Stimulated activated CD8-positive, alpha-beta memory T cell treated with anti-CD3 and anti-CD28 coated beads, Interleukin-12 subunit alpha, Interleukin-12 subunit beta, amount 100 ng/mL, for 1 hour (primary cell): ENCODE measurements at places on chromosomes 4 and X.

DNA sequence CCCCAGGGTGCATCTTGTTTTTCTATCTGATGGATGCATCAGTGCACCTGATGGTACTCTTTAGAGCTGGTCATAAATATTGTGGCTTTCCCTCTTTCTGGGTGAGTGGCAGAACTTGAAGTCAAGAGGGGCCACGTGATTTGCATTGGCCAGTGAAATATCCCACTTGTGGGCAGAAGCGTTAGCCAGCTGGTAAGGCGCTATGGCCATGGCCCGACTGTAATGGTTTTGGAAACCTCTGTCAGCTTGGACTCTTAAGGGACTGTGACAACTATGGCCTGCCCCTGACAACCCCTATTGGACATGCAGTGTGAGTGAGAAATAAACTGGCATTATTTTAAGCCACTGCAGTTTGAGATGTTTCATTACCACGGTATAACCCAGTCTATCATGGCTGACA lies 72.8 kb downstream of the SEL1L3 start:
- no peak for DNase-seq

DNA sequence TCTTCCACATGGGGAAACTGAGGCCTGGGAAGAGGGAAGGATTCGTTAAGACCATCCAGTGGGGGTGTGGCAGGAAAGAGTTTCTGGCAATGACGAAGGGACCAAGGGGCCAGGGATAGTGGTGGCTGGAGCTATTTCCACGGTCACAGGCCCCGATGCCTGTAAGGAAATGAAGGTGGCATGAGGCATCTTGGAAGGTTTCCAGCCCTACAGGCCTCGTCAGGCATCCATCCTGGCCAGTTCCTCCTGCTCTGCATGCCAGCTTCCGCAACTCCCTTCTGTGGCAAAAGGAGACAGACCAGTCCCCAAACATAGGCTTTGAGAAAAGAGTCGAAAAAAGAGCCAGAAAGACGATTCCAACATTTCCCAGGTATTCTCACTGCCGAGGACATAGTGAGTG lies 9.2 kb upstream of the C4orf50 start:
- DNase-seq: no peak

DNA sequence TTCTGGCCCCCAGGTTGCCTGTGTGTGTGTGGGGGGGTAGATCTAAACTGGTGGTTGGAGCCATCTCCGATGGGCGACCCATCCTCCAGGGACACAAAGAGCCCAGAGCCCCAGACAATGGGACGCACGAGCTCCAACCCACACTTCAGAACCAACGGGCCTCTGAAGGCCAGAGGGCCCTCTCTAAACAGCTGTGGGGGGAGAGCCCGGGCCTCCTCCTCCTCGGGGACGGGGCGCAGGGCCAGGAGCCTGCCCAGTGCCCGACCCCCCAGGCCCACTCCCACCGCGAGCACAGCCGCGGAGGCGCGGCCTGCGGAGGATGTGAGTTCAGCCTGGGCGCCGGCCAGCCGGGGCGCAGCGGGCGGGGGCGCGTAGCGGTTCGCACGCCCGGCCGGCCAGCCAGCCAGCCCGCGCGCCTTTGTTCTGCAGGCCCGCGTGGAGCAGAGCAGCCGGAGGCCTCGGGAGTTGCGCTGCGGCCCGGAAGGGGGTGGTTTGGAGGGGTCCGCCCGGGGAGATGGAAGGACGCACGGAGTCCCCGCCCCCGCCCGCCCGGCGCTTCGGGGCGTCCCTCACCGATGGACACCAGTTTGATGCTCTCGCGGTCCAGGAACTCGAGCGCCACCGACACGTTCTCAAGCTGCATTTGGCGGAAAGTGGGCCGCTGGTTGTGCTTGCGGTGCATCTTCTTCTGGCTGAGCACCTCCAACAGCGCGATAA lies 4.0 kb downstream of the FLNA start:
- no peak for DNase-seq

DNA sequence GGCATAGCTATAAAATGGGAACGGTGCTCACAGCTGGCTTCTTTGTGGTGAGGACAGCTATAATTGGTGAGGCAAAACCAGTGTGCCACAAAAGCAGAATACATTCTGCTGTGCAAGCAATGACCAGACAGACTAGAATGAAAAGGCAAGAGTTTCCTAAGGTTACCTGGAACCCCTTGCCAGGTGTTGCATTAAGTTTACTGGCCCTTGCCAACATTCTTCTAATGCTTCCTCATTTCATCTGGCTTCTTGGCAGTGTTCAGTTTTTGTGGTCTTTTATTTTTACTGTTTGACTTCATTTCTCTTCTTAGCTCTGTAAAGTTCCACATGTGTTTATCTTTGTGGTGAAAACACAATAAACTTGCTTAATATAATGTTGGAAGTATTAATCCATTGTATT lies 131.4 kb downstream of the PTTG2 start:
- DNase-seq: no peak

DNA sequence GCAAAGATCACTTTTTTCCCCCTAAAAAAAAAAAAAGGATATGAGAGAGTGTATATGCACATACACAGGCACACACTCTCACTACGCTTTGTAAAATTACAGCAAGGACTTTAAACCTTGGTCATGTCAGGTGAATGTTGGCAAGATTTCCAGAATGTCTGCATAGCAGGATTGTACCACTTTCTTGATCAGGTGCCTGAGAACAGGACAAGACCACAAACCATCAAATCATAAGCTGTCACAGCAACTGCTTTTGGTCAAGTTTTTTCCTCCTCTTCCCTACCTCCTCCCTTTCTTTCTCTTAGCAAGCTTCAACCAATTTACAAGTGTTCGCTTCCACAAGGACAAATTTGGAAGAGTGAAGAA lies 15.3 kb downstream of the PPARGC1A start:
- DNase-seq: no peak

DNA sequence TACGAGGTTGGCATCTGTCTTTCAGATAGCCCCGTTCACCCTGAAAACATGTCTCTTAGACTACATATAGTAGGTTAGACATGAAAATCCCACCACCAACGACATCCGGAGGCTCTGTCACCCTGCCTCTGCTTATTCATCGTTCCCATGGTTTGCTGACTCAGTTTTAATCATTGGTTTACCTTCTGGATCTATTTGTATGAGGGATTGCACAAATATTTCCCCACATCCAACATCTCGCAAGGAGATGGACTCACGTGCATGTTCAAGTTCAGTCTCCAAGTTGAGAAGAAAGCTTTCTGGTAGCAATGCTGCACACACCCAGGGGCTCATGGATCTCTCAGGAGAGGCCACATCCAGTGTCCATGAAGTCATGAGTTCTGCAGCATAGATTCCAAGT lies 10.8 kb downstream of the CETN2 start:
- no peak for DNase-seq

DNA sequence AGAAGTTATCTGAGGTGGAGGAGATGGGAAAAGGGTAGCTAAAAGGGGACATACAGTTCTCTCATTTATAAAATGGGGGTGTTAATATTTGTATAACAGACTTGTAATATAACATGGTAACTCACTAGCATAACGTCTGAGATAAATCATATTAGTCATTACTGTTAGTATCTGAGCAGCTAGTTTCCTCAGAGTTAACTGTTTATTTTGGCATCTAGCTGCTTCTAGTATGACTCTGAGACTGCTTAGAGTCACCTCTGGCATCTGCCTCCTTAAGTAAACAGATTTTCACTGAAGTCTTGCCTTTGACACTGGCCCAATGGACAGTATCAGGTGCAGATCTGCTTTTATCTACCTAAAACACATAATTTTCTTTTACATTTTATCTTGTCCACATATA lies 58.1 kb downstream of the SLC30A9 start:
- no peak for DNase-seq

- DNase-seq: no peak
Measured at GRCh38 chr4:7786040-7786439, 153.6 kb downstream of the AFAP1 start.

- no peak for DNase-seq
Measured at GRCh38 chr4:127521463-127521862, 111.3 kb upstream of the INTU start.

DNA sequence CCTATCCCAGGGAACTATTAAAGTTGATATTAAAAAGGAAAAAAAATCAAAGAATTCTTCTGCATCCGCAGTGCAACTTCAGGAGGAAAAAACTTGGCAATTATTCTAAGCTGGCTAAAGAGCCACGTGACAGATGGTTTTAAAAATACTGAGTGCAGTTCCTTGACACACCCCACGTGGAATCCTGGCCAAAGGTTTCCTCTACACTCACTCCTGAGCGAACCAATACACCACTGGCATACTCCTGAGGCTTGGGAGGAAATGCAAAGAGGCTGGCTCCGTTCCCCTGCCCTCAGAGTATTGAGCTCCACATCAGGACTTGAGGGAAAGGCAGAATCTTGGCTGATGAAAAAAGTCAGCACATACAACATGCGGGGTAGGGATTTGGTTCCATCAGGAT lies 133.8 kb upstream of the ATP6AP2 start:
- DNase-seq: no peak

DNA sequence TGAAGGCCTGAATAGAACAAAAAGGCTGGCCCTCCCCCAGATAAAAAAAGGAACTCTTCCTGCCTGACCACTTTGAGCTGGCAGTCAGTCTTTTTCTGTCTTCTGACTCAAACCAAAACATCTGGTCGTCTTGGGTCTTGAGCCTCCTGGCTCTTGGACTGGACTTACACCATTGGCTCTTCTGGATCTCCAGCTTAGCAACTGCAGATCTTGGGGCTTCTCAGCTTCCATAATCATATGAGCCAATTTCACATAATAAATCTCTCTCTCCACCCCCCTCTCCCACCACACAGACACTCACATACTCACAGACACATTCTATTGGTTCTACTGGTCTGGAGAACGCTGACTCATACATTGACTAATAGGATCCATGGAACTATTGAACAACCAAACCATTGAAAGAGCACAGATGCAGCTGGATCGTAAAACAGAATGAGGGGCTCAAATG lies 15.6 kb upstream of the CWH43 start:
- no peak for DNase-seq

DNA sequence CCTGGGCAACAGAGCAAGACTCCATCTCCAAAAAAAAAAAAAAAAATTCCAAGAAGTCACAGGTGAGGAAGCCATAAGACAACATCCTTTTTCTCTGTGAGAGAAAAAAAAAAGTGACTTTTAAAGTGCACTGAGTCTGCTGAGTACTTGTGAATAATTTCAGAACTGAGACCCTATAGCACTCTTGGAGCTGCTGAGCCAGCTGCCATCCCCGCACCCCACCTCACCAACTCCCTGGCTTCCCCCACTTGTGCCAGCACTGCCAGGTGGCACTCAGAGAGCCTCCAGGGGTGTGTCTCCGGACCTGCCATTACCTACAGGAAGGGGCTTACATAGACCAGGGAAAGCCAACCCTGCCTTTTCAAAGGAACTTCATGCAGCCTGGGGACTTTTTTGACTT lies 39.2 kb upstream of the HS3ST1 start:
- no peak for DNase-seq

DNA sequence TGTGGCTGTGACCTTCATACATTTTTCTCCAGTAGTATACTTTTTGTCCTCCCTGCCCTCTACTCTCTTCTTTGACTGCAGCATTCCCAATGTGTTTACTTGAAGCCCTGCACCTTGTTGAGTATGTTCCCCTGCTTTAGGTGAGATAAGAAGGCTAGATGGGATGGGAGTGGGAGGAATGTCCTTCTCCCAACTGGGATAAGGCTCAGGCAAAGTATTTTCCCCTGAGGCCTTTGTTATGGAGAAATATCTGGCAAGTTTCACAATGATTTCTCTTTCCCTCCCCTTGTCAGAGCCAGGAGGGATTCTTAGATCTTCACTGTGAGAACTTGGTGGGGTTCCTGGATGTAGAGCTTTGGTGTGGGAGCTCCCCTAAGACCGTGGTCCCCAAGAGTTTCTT lies 131.8 kb downstream of the CLCN5 start:
- DNase-seq: no peak

DNA sequence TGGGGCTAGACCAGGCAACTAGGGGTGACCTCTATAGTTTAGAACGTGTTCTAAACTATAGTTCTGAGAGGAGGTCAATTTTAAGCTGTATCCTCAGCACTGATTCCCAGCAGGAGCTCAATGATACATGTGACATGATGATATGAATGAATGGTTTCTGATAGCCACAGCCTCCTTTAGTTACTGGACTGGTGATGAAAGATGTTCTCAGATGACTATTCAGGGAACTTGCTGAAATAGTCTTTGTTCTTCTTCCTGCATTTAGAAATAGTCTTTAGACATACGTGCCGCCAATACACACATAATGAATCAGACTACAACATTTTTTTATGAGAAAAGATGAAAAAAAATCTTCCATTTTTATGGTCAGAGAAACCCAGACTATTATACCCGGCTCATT lies 116.3 kb upstream of the TMEM150C start:
- no peak for DNase-seq

- DNase-seq: no peak
Measured at GRCh38 chr4:52251864-52252263, 200.8 kb downstream of the SPATA18 start.

- DNase-seq: no peak
Measured at GRCh38 chr4:81452452-81453006, 19.2 kb downstream of the RASGEF1B start.

DNA sequence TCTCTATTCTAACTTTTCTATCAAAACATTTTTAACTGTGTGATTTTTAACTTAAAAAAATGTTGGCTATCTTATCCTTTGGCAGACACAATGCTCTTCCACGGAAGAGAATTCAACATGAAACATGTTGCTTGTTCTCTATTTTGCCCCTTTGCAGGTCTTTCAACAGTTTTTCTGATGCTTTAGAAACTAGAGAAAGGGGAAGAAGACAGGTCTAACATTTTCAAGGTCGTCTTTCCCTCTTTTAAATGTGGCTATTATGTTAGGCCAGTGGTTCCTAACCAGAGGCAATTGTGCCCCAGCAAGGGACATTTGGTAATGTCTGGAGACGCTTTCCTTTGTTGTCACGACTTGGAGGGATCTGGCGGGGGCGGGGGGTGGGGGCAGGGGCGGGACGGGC lies 95.0 kb downstream of the SH3KBP1 start:
- DNase-seq: no peak

GRCh38 chrX:7110821-7111276 lies 36.7 kb upstream of the STS start:
- DNase-seq: no peak

DNA sequence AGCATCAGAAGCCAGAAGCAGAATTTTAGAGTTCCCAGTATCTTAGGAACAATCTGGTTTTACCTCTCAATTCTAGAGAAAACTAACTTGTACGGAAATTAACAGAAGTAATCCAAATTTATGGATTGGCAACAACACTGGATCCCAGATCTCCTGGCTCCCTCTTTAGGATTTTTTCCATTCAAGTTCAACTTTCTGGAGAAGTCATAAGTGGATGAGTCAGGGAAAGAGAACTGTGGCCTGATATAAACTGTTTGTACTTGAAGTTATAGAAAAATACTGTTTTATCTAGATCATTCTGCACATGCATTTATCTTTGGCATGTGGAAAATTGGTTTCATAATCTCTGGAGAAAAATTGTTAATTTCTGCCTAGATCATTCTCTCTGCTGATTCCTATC lies 380.4 kb downstream of the PCDH7 start:
- no peak for DNase-seq
